Retinal pigment epithelial cell (primary cell): ENCODE measurements at places on chromosomes 5 and 9.

DNA sequence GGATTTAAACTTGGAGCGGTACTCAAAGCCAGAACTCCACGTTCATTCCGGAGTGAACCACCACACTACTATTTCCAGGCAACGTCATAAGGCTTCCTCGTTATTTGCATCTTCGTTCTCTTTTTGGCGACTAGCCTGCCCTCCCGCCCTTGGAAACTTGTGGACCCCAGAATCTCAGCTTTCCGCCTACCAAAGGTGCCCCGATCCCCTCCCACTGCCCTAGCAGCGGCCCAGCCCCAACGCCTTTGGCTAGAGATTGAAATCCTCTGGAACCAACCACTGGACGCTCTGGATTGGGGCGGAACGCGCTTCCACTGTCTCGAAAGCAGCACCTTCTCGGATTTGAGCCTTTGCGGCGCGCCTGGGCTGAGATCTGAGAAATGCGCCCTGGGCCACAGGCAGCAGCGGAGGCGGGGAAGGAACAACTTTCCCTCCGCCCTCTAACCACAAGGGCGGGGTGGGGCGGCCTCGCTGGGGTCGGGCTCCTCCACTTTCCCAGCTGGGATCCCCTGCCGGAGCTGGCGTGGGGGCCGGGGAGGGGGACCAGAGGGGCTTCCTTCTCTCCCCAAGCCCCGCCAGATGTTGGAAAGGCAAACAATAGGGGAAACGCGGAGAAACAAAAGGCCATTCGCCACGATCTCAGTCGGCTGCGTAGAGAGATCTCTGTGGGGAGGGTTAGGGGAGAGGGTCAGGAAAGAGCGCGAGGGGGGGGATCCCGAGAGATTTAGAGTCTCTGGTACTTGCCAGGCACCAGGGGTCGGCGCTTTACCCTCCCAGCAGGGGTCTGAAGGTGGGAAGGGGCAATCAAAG, 1.3 kb downstream of the MOB3B start:
- DNase-seq = no peak

DNA sequence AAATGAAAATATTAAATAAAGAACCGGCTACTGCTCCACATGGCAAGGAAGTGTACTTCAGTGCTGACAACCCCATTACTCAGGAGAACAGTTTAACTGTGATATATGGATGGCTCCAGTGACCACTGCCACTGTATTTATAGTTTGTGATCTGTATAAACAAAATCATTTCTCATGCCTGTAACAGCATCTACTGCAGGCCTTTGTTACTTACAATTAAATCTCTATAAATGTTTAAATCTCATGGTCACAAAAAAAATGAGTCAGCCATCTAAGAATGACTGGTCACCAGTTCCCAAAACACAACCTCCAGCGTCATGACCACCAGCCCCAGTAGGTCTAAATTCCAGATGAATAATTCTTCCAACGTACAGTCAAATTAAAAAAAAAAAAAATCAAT, 24.6 kb downstream of the SERINC5 start:
- DNase-seq = no peak

- no peak for DNase-seq
These were observed 506.6 kb upstream of the MPDZ start for GRCh38 chr9:13786131-13786530.

DNA sequence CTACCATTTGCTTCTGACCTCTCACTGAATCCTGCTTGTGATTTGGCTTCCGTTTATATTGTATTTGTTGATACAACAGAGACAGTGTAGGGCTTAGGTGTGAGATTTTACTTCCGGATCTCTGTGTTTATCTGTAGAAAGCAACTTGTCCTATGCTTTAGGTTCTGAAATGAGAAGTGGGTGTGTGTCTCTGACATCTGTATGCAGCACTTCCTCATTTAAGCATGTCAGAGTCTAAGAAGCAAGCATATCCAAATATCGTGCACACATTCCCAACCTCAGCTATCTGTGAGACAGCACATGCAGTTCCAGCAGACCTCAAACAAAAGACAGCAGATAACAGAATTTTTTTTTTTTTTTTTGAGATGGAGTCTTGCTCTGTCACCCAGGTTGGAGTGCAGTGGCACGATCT, 16.3 kb downstream of the KLF9 start:
- DNase-seq = no peak

- DNase-seq = no peak
These were observed 328.1 kb downstream of the HINT1 start for GRCh38 chr5:130836729-130837649.

DNA sequence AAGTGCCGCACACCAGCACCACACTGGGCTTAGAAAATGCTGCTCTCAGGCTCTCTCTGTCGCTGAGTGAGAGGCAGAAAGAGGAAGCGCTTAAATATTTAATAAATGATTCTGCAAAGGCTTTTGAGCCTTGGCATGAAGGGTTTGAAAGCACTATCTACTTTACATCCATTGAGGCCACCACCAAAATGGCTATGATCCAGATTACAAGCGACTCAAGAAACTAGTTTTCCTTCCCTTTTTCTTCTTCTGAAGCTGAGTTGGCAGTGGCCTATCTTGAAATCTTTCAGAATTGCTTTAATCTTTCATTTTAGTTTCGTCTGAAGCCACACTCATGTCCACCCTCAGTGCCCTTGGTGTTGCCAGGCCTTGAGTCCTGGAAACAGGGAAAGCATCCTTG, 59.5 kb downstream of the EBF1 start:
- no peak for DNase-seq

DNA sequence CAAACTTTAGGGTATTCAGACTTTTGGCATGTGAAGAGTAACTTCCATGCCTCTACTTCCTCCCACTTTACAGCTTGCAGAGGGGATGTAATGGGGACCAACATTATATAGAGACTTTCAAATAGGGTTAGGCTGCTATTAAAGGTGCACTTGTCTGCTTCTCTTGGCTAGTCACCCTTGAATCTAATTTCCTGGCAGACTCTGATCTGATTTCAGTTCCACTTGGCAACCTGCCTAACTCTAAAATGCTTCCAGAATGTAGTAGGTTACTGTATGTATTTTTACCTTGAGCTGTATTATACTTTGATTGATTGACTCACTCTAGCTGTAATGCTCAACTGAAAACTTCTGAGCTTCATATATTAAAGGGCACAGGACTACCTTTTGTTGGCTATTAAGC, 693.4 kb downstream of the KCTD16 start:
- DNase-seq = peak; percentile 25

- no peak for DNase-seq
These were observed 364.7 kb downstream of the PRELID2 start for GRCh38 chr5:145470396-145470979.

DNA sequence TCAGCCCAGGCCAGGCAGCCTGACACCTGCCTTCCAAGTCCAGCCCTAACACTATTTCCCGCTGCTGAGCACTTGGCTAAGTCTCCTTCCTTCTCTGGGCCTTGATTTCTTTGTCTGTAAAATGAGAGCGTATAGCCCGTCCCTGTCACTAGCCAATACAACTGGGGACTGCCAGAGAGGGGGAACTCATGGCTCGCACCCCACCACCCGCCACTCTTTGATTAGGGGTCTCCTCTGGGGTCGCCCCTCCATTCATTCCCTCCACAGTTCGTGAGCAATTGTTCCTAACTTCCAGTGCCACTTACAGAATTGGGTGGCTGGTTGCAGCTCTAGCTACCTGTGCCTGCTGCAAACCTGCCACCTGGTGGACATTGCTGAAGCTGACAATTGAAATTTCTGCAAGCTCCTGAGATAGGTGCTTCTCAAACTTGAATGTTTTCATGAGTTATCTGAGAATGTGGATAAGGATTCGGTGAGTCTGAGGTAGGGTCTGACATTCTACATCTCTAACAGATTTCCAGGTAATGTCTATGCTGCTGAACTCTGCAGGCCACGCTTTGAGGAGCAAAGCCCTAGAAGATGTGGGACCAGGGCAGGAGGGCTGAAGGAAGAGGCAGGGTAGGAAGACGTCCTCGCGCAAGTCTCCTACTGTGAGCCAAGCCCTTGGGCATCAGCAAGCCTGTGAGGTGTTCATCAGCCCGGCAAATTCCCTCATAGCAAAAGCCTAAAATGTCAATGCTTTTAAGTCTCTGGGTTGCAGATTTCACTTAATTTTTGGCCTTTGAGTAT, 13.3 kb upstream of the RECK start:
- no peak for DNase-seq

GRCh38 chr9:136341042-136341655, 13.8 kb downstream of the GPSM1 start:
- no peak for DNase-seq

DNA sequence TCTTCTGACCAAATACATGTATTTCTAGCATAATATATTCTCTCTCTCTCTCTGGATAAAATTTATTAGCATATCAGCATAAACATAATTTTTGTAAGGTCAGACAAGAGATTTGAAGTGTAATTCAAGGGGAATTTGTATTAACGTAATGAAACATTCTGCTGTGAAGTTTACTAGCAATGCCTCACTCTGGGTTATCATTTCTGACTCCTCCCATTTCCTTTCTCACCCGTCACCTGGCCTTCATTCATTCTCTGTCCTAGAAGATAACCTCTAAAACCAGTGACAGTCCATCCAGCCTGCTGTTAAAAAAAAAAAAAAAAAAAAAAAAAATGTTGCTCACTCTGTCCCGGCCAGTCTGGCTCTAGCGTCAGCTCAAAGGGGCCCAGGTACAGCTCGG, 27.1 kb downstream of the GRAMD2B start:
- no peak for DNase-seq

- DNase-seq = no peak
These were observed 1.8 kb downstream of the PTBP3 start for GRCh38 chr9:112331674-112331952.

DNA sequence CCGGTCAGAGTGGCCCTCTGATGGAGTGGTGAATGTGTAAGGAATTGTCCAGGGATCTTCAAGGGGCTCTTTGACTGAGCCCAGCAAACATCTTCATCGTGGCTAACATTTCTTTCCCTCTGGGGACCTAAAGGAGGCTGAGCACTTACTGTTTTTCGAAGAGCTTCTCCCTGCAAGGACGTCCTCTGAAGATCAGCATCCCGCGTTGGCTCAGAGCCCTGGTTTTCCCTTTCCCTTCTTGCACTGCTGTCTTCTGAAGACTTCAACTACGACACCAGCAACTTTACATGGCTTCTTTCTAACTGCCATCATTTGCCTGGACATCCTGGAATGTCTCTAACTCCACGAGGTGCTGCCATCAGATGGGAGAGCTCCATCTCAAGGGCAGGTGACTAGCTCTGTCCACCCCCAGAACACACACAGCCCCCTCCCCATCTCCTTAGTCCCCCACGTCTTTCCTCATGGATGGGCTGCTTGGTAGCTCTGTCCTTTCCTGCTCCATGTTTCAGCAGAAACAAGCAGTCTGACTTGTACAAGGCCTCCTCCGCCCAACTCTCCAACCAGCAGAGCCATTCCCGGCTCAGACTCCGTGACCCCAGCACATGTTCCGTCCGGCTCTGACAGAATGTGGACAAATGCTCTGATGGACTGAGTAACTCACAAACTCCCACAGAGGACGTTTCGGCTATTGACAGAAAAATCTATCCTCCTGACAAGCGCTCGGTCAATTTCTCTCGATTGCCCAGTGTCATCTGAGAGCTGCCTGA, 17.1 kb downstream of the SHB start:
- DNase-seq = no peak

DNA sequence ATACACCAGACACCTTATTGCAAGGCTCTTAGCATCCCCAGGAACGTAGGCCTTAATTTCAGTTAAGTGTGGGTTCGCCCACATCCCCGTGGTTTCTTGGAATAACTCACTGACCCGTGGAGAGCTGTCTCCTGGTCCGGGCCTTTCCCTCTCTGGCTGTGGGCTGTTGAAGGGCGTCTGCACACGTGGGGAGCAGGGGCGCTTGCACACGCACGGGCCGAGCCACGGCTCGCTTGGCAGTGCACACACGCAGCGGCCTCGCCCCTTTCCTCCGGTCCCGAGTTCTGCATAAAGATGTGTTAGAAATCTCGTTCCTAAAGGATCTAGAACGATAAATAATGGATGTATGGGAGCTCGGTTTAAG, 141.9 kb downstream of the PBX3 start:
- no peak for DNase-seq

- DNase-seq = no peak
These were observed 207.7 kb downstream of the PDE4D start for GRCh38 chr5:59685793-59686192.

- no peak for DNase-seq
These were observed 353.5 kb upstream of the RFX3 start for GRCh38 chr9:3879315-3879714.

- no peak for DNase-seq
These were observed 83.6 kb downstream of the SMC2 start for GRCh38 chr9:104177676-104178075.

- DNase-seq = no peak
These were observed 12.4 kb downstream of the BRD3OS start for GRCh38 chr9:134037641-134038040.

DNA sequence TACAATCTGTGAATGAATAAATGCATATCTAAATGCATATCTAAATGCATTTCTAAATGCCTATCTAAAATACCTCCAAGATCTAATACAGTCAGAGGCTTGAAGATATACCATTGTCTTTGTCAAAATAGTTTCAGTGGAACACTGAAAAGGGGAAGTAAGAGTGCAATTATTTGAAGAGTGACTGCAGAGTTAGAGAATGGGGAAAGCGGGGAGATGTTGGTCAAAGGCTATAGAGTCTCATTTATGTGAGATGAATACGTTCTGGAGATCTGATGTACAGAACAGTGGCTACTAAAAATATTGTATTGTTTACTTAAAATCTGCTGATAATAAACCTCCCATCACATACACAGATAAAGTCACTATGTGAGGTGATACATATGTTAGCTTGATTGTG, 1126.2 kb upstream of the CDH9 start:
- DNase-seq = no peak

- DNase-seq = peak; percentile 96
These were observed 47.8 kb downstream of the NR3C1 start for GRCh38 chr5:143355710-143356109.

GRCh38 chr9:114897196-114897595, 33.2 kb downstream of the TNFSF8 start:
- DNase-seq = no peak

DNA sequence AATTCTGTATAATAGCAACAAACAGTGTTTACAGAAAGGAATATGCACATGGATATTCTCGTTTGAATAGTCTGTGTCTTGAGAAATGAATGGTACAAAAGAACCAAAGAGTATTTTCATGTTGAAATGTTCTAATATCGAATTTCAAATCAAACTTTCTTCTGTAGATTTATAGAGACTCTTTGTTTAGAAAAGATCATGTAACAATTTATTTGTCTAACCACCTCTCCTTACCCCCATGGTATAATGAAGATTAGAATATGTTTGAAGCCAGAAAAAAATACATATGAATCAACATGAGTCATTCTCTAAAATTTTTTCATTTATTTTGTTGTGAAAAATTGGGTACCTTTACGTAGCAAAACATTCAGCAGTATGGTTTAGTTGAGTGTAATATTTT, 285.6 kb downstream of the PRR16 start:
- DNase-seq = no peak

- DNase-seq = no peak
These were observed 514 bp downstream of the FOXB2 start for GRCh38 chr9:77019926-77020412.

DNA sequence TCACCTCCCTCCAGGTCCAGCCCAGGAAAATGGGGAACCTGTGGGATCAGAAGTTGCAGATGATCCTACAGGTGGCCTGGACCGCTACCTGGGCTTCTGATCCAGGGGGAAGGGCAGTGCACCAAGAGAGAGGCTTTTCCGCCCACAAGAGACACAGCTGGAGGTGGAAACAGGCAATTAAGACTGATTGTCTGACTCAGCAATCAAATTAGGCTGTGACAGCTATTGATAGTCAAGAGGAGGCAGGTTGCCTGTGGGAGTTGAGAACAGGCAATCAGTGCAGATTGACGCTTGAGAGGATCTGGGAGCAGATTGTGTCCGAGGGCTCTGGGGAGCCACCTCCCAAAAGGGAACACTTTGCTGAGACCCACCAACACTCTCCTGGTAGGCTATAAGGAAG, 71.1 kb upstream of the SLC44A1 start:
- no peak for DNase-seq
